Naive thymus-derived CD8-positive, alpha-beta T cell (primary cell): ENCODE measurements at places on chromosomes 2 and 18.

DNA sequence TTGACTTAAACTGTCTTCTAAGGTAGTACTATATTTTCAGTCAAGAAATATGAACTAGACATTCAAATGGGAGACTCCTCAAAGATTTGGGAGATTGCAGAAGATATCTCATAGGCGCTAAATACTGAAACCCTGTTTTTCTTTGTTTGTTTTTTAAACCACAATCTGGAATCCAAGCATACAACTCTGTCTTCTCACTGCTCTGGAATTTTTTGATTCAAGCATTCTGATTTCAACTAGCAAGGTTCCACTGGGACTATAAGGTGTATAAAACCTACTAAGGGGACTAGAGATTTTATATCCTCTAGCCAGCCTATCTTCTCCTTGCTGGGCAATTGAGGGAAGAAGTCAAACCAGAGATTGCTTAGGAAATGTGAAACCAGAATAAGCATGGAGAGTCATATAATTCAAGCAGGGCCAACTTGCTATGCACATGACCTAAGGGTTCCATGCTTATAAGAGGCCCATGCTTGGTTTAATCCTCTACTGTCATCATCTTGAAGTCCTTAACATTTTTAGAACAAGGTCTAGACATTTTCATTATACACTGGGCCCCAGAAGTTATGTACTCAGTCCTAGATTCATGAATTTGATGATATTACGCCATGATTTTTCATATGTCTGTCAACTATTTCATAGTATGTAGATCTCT is 405.5 kb downstream of the PARD3B start:
- no peak for DNase-seq

DNA sequence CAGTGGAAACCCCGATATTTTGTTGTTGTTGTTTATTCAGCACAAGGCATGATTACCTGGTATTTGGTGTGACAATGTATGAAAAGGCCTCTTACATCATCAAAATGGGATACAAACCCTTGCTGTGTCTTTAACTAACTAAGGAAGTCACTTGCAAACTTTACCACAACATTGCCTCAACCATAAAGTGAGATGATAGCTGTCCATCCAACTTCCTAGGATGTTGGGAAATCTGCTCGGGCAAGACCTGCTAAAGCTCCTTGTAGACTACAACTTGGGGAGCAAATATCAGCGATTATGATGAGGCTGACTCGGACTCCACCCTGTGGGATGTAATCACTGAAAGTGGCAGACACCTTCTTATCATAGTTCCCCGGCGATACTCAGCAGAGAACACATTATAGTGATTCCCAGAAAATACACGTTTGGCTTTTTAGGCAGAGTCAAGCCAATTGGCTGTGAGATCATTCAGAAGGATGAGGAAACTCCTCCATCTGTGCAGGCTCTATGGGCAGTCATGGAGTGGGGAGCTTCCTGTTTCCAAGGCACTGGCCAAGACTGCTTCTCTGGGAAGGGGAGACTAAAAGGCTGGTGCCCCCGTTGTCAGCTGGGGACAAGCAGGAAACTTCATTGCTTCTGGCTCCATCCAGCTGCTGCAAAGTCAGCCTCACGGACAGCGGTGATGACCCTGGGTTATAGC is 289.0 kb downstream of the RNF144A start:
- no peak for DNase-seq

DNA sequence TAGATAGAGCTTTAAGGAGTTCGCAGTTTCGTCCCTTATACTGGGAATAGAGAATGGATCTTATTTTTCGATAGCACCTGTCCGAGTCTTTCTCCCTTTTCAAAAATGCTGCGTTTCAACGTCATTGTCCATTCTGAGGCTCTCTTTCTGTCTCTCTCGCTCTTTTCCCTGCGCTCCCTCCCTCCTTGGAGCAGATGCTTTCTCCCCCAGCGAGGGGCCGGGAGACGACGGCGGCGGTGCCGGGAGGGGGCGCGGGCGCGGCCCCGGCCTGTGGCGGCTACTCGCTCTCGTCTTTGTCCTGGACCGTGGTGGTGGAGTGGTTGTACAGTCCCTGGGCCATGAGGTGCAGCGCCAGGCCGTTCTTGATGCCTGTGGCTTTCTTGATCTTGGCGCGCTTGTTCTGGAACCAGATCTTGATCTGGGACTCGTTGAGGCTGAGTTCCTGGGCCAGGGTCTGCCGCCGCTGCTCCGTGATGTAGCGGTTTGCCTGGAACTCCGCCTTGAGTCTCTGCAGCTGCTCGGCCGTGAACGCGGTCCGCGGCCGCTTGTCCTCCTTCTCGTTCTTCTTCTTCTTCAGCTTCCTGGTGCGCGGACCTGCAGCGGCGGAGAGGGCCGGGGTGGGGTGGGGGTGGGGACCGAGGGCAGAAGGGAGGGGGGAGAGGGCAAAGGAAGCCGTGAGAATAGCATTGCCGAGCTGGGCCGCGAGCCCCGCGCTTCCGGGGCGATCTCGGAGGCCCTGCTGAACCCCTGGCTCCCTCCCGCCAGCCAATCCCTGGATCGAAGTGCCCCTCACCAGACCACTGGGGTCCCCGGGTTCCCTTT is 4.6 kb downstream of the EN1 start:
- DNase-seq = no peak

DNA sequence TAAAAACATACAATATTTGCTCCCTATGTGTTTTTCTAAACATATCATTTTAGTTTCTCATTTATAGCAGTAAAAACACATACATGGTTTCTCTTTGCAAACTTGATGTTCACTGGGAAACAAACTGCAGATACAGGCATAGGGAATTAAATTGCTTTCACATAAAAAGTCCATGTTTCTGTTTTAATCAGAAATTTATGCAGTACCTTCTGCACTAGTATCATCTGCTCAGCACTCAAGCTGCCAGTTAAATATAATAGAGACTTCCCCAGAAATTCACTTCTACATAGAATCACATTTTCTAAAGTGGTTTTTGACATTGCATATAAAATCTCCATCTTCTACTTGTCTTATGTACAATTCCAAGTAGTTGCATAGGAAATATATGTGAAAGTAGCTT is 1107.3 kb upstream of the NRXN1 start:
- no peak for DNase-seq

DNA sequence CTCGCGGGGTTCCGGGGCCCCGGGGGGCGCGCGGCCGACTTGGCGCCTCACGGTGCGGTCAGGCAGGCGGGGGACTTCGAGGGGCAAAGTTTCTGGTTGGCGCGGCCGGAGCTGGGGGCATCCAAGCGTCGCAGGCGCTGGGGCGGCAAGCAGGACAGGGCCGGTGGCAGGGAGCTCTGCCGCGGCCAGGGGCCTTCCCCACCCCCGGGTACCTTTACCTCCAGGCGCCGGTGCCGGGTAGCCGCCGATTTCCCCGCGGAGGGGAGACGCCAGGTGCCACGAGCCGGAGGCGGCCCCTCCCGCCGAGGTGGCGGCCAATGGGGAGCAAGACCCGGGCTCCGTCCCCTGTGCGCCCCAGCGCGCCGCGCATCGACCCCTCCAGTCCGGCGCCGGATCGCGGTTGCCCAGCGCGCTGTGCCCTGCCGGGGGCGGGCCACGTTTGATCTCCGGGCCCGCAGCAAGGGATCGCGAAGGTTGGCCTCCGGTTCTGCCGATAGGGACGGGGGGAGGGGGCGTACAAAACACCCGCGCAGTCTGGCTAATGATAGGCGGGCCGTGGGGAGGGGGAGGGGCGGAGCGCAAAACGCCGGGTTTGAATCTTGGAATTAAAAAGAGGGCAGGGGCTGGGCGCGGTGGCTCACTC is at the start of gene ST8SIA5:
Gene ST8SIA5 (minus strand): TSS at position 495 of the 643 bp plus-strand sequence. CDS start 545 bp downstream, outside the sequence.
- DNase-seq = no peak

- no peak for DNase-seq
Observed at GRCh38 chr2:113207021-113207420, 33.2 kb downstream of the PSD4 start.

DNA sequence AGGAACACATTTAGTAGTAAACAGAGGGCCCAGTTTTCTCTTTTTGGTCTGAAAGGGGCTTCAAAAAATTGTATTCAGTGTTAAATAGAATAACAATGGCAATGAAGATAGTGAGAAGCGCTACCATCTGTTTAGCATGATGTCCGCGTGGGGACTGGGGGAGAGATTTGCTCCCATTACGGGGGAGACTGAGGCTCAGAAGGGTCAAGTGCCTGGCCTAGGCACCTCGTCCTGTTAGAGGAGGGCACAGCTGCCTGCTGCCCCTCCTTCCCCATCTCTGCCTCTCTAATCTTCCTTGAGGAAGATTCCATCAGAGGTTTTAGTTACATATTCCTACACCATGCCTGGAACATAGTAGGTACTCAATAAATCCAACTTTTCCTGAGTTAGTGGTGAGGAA is 10.1 kb upstream of the TMEM185B start:
- no peak for DNase-seq

GRCh38 chr18:9215221-9215933 is 78.8 kb downstream of the ANKRD12 start:
- DNase-seq = no peak

- DNase-seq = no peak
Observed at GRCh38 chr18:38634117-38634516, 1068.5 kb upstream of the CELF4 start.

DNA sequence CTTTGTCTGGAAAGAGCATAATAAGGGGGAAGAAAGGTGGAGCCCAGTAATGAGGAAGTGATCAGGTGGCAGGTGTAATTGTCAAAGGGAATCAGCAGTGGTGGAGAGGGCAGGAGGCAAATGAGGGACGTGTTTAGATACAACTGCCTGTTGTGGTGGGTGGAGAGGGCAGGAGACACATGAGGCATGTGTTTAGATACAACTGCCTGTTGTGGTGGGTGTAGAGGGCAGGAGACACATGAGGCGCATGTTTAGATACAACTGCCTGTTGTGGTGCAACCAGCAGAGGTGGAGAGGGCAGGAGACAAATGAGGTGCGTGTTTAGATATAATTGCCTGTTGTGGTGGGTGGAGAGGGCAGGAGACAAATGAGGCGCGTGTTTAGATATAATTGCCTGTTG is 173.1 kb downstream of the ANKRD30B start:
- DNase-seq = no peak
